ENCODE measurements at places on chromosomes 7 and 10. TPM values are rescaled to one million over a fixed set of nuclear protein-coding genes. Genes with fewer than 3 reads are reported as not detected.

DNA sequence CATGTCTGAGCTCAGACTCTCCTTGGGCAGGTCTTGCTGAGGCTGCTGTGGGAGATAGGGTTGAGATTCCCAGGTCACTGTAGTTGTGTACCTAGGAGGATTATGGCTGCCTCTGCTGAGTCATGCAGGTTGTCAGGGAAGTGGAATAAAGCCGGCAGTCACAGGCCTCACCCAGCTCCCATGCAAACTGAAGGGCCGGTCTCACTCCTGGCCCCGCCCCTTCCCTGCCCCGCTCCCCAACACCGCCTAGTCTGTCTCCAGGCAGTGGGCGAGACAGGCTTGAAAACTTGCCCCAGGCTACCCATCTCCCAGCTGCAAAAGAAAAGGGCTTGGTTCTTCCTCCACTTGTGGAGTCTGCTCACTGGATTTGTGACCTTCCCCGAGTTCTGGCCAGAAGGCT lies 41.6 kb upstream of the SDHAF3 start:
- H3K27me3 ChIP-seq: peaks cover 17% of the 10 kb centered on the region
- H3K36me3 ChIP-seq: no peaks in the 10 kb centered on the region
- DNase-seq: no peak

- no peak for DNase-seq
- H3K4me3 ChIP-seq: no peak overlapping the region
- H3K27ac ChIP-seq: no peak overlapping the region
Observed at GRCh38 chr7:106122713-106123112, 10.6 kb upstream of the SYPL1 start.

DNA sequence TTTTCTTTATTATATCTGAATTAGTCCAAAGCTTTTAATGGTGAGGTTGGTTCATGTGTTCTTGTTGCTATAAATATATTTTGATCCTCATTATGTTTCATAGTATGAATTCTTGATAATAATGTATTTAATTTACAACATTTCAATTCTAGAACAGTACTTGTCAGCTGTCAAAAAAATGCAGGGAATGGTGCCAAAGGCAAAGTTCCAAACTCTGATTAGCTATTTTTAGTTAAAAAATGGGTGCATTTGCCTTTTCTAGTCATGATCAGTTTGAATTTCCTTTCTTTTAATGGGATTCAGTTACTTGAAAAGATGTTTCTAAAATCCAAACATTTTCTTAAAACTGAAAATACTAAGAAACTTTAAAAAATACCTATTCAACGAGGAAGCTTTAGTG lies 49.6 kb downstream of the ANKIB1 start:
- no peaks in the 10 kb centered on the region for H3K27me3 ChIP-seq
- no peaks in the 10 kb centered on the region for H3K4me1 ChIP-seq
- peaks cover 15% of the 10 kb centered on the region for H3K36me3 ChIP-seq
- no peak overlapping the region for H3K4me3 ChIP-seq
- H3K27ac ChIP-seq: no peak overlapping the region

- no peak for DNase-seq
- H3K27ac ChIP-seq: no peak overlapping the region
- no peaks in the 10 kb centered on the region for H3K27me3 ChIP-seq
- H3K36me3 ChIP-seq: no peaks in the 10 kb centered on the region
Observed at GRCh38 chr10:76091926-76092325, 660.5 kb downstream of the LRMDA start.

GRCh38 chr7:6435486-6436384 lies 12.0 kb downstream of the DAGLB start:
- peaks cover 27% of the 10 kb centered on the region for H3K4me1 ChIP-seq
- DNase-seq: peak; percentile 88
- H3K27ac ChIP-seq: peak overlapping the region; percentile 16

ARHGAP19 gene
- 18.9 TPM for total RNA-seq
